ENCODE measurements at places on chromosomes 5 and 9.
A peak's percentile ranks its signal among the peaks of the same experiment; 100 is the strongest.

GRCh38 chr5:124659798-124660197 lies 86.6 kb downstream of the ZNF608 start:
- no peak for DNase-seq

- no peak for DNase-seq
Measured at GRCh38 chr9:8419596-8420275, 620.2 kb upstream of the DMAC1 start.

DNA sequence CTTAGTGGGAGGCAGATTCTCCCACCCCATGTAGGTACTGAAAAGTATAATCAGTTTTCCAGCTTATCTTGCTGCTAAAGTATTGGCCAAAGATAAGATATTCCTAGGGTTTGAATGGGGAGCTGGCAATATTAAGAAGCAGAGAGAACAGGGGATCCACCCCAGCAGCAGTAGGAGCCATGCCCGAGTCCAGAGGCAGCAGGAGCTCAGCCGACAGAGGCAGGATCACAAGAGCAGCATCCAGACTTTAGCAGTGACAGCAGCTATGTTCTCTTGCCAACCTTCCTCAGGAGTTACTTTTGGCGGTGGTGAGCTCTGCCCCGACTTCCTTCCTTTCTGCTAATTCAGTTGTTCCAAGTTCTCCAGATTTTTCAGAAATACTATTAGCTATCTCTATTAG lies 224.5 kb downstream of the GADD45G start:
- no peak for DNase-seq

- no peak for DNase-seq
Measured at GRCh38 chr9:87630266-87630665, 95.7 kb upstream of the CTSL start.

DNA sequence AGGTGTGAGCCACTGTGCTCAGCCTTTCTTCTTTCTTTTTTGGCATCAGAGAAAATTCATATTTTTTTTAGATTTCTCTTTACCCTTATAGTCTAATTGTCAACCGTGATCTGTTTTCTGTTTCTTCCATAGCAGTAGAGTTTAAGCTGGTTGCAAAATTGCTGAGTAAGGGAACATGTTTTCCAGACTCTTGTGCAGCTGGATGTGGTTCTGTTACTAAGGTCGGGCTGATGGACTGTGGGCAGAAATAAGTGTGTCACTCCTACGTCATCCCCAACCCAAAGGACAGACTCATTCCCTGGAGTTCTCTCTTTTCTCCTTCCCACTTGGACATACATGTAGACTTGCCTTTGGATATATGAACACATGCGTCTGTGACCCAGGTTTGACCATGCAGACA lies 64.1 kb upstream of the GOLM1 start:
- DNase-seq, result no peak

- DNase-seq, result no peak
Measured at GRCh38 chr5:55918087-55919035, 67.2 kb downstream of the IL31RA start.

GRCh38 chr5:122035913-122036312 lies 42.1 kb downstream of the LOX start:
- no peak for DNase-seq

DNA sequence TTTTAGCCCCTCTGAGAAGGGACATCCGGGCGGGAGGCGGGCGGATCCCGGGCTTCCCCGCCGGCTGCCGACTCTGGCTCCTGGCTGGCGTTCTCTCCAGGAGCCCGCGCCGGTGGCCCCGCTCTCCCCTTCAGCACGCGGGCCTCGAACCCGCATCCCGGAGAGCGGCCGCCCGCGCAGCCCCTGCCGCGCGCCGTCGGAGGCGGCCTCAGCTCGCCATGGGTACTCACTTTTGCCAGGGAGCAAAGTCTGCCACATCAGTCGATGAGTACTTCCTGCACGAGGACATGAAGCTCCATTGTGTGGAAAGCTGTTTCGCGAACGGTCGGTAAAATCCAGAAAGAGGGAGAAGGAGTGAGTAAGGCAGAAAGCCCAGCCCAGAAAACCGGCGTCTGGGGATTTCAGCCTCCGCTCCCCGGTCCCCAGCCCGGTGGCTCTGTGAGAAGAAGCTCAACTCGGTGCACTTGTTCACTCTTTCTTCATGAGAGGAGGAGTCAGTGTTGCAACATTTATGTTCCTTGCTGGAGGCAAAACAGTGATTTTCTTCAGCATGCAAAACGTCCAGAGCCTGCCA lies at the start of gene PRLR:
PRLR (minus strand) TSS at position 450 of the 574 bp plus-strand sequence. CDS start 140,867 bp downstream, outside the sequence.
- peak; percentile 8 for DNase-seq

DNA sequence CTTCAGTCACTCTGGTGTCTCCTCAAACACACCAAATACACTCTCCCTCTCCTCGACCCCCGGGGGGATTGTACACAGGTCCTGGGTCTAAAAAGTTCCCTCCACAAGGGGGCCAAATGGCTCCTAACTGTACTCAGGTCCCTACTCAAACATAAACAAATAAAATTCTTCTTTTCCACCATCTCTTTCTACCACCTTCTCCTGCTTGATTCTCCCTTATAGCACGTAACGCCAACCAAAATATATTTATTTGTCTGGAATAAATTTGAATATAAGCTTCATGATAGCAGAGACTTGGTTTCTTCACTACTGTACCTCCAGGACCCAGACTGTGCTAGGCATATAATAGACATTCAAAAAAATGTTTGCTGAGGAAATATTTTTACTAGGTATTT lies 21.4 kb downstream of the ZNF608 start:
- DNase-seq, result no peak

Data from stimulated activated naive CD8-positive, alpha-beta T cell treated with anti-CD3 and anti-CD28 coated beads, Interleukin-15, amount 100 ng/mL, for 72 hours (primary cell).